ENCODE measurements at places on chromosomes 13 and 19. TPM values are rescaled to one million over a fixed set of nuclear protein-coding genes. Genes with fewer than 3 reads are reported as not detected.

GRCh38 chr19:43809762-43810696 is 7.8 kb upstream of the LYPD5 start:
- no peak overlapping the region for H3K27ac ChIP-seq
- DNase-seq: no peak
- H3K36me3 ChIP-seq: no peaks in the 10 kb centered on the region
- H3K27me3 ChIP-seq: peaks cover 51% of the 10 kb centered on the region
- H3K4me1 ChIP-seq: peaks cover 23% of the 10 kb centered on the region

DNA sequence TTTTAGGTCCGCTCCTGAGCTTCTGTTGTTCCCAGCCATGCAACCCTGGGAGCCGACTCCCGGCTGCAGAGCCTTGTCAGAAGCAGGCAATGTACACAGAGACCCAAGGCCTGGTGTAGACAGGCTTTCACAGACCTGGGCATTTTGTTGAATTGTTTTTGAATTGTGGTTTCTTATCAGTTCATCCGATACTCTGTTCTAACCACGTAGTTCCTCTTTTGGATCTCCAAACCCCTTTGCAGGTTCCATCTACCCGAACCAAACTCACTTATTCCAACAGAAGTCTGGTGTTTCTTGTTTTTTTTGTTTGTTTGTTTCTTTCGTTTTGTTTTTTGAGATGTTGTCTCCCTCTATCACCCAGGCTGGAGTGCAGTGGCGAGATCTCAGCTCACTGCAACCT is 6.3 kb upstream of the NLRP2 start:
- no peak overlapping the region for H3K27ac ChIP-seq
- no peaks in the 10 kb centered on the region for H3K36me3 ChIP-seq
- DNase-seq: no peak
- no peaks in the 10 kb centered on the region for H3K4me1 ChIP-seq
- H3K4me3 ChIP-seq: no peak overlapping the region

Gene CAPN12
- total RNA-seq: not detected

DNA sequence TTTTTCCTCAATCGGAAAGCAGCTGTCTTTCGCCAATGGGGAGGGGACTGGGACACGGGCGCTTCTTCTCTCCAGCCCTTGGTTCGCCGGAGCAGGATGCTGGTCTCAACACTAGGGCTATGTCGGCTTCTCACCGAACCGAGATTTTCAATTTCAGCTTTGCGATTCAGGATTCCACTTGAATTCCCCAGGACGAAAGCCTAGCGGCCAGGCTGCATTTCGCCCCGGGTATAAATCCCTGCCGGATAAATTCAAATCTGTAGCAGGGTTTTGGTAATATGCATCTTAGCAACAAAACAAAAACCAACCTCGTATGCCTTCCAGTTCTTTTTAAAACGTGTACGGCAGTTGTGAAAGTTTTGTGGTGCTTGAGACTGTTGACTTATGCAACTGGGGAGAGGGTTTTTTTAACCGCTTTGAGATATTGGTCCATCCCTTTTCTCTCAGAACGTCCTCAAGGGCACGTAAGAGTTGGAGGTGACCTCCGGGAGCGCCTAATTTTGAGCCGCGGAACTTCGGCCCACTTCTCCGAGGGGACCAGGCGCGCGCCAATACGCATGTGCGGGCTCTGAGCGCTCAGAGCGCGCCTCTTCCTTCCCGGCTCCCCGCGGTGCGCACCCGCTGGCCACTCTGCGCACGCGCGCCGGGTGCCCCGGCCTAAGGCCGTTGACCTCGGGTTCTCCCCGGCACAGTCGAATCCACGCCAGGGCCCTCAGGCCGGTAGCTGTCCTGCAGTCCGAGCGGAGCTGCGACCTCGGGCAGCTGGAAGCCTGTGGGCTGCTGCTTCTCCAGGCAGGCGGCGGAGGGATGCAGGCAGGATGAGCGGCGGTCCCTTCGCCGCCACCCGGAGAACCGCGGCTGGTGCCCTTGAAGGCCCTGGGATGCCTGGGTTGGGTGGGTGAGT is 7.6 kb downstream of the POU4F1 start:
- peaks cover 99% of the 10 kb centered on the region for H3K27me3 ChIP-seq
- H3K4me3 ChIP-seq: peak overlapping the region; percentile 73
- DNase-seq: no peak
- H3K27ac ChIP-seq: no peak overlapping the region
- no peaks in the 10 kb centered on the region for H3K36me3 ChIP-seq

DNA sequence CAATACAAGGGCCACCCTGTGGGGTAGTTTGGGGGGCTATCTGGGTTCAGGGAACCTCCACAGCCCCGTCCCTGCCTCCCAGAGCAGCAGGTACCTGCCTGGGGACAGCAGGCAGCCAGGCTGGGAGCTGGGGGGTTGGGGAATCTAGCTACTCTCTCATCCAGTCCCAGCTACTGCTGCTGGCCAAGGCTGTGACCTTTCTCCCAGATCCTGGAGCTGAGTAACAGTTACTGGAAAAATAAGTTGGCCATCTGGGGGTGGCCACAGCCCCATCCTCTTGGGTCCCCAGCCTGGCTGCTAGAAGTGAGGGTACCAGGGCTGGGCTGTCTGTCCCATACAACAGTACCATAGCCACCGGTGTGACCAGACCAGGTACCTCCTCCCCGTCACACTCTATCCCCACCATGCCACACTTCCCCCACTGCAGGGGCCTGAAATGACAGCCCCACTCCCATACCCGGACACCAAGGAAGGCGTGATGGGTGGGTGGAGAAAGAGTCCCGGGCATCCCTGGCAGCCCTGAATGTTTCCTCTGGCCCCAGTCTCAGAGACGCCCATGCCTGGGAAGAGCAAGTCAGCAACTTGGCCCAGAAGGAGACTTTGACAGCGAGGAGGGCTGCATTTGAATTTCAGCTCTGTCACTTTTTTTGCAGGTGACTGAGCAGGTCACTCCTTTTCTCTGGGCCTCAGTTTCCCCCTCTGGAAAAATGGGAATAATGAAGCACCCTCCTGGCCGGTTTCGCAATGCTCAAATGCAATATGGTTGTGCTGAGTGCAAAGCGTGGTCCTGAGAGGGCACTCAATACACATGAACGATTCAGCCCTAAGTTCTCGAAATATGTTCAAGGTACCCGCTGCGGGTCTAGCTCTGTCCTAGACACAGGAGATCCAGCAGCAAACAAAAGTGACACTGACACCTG is 30.7 kb upstream of the NFIC start:
- no peak overlapping the region for H3K4me3 ChIP-seq
- no peaks in the 10 kb centered on the region for H3K36me3 ChIP-seq
- DNase-seq: no peak
- no peaks in the 10 kb centered on the region for H3K4me1 ChIP-seq
- peaks cover 67% of the 10 kb centered on the region for H3K27me3 ChIP-seq
- no peak overlapping the region for H3K27ac ChIP-seq

DNA sequence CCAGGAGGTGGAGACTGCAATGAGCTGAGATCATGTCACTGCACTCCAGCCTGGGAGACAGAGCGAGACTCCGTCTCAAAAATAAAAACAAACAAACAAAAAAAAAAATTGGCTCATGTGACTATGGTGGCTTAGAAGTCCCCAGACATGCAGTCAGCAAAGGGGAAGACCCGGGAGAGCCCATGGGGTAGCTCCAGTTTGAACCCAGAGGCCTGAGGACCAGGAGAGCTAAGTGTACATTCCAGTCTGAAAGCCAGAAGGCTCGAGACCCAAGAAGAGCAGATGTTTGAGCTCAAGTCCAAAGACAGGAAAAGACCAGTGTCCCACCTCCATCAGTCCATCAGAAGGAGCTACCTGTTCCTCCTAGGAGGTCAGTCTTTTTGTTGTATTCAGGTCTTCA is 175.2 kb downstream of the TSHZ3 start:
- H3K4me1 ChIP-seq: no peaks in the 10 kb centered on the region
- H3K27me3 ChIP-seq: peaks cover 9% of the 10 kb centered on the region
- no peak overlapping the region for H3K4me3 ChIP-seq
- DNase-seq: no peak
- no peaks in the 10 kb centered on the region for H3K36me3 ChIP-seq

DNA sequence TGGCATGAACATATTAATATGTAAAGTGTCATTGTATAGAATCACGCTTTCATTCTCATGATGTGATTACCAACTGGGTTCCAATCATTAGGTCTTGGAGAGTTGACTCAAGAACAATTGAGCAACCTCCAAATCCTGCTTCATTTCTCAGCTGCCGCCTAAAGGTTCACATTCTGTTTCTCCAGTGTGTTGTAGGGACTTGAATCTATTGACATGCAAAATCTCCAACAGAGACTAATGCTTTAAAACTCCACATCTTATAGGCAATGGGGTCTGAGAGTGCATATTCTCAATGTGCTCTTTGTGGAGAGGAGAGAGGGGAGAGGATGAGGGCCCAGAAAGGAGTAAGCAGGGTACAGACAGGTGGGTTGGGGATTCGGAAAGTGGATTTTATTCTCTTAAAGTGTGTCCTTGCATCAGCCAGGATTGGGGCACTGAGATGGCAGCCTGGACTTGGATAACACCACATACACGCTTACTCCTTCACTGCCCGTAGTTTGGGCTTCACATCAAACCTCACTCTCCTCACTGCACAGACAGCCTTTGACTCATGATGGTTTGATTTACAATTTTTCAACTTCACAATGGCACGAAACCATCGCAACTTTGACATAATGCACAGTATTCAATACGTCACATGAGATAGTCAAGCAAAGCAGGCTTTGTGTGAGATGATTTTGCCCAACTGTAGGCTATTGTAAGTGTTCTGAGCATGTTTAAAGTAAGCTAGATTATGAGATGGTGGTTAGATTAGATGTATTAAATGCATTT is 241.3 kb upstream of the IRS2 start:
- no peak for DNase-seq
- H3K27me3 ChIP-seq: no peaks in the 10 kb centered on the region
- H3K4me1 ChIP-seq: peaks cover 4% of the 10 kb centered on the region
- H3K36me3 ChIP-seq: no peaks in the 10 kb centered on the region
- H3K4me3 ChIP-seq: no peak overlapping the region
- H3K27ac ChIP-seq: no peak overlapping the region

Gene CCDC70
- not detected for total RNA-seq

GRCh38 chr19:3274942-3275582 is 50.6 kb downstream of the CELF5 start:
- H3K27me3 ChIP-seq: peaks cover 71% of the 10 kb centered on the region
- no peak overlapping the region for H3K27ac ChIP-seq
- H3K36me3 ChIP-seq: no peaks in the 10 kb centered on the region
- DNase-seq: peak; percentile 57

Gene PALM
- 52.1 TPM for total RNA-seq

Gene CLEC4G
- total RNA-seq: not detected

- H3K27ac ChIP-seq: no peak overlapping the region
- DNase-seq: no peak
- no peaks in the 10 kb centered on the region for H3K27me3 ChIP-seq
- no peak overlapping the region for H3K4me3 ChIP-seq
- H3K36me3 ChIP-seq: peaks cover 25% of the 10 kb centered on the region
Observed at GRCh38 chr13:90545070-90545840, 802.2 kb upstream of the MIR17HG start.

Gene CEACAM21
- 1.1 TPM for total RNA-seq

Gene NLRP5
- total RNA-seq: not detected

DNA sequence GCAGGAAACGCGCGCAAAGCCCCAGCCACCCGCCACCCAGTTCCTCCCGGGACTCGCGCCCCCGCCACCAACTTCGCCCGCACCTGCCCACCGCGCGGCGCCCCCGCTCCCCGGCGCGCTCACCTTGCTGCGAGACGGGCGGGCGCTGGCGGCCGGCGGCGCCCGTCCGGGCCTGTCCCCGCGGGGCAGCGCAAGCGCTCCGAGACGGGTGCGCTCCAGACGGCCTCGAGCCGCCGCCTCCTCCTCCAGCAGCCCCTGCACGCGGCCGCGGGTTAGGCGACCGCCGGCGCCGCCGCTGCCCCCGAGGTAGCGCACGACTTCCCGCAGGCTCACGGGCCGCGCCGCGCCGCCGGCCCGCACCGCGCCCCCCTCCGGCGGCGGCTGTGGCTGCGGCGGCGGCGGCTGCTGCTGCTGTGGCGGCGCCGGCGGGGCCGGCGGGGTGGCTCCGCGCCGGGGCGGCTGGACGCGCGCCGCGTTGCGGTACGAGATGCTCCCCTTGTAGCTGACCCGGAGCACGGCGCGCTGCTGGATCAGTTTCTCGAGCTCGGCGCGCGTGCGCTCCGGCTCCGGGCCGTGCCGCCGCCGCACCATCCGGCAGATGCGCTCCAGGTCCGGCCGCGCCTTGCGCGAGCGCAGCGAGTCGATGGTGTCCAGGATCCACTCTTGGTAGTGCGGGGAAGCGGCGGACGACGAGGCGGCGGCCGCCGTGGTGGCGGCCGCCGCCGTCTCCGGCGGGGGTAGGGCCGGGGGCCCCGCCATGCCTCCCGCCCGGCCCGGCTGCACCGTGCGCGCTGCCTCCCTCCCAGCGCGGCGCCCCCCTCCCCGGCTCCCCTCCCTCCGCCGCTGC is 666 bp downstream of the SAMD1 start:
- peak; percentile 51 for DNase-seq
- peak overlapping the region; percentile 89 for H3K4me3 ChIP-seq
- peaks cover 14% of the 10 kb centered on the region for H3K4me1 ChIP-seq
- peaks cover 20% of the 10 kb centered on the region for H3K36me3 ChIP-seq
- H3K27me3 ChIP-seq: peaks cover 3% of the 10 kb centered on the region
- H3K27ac ChIP-seq: no peak overlapping the region

DNA sequence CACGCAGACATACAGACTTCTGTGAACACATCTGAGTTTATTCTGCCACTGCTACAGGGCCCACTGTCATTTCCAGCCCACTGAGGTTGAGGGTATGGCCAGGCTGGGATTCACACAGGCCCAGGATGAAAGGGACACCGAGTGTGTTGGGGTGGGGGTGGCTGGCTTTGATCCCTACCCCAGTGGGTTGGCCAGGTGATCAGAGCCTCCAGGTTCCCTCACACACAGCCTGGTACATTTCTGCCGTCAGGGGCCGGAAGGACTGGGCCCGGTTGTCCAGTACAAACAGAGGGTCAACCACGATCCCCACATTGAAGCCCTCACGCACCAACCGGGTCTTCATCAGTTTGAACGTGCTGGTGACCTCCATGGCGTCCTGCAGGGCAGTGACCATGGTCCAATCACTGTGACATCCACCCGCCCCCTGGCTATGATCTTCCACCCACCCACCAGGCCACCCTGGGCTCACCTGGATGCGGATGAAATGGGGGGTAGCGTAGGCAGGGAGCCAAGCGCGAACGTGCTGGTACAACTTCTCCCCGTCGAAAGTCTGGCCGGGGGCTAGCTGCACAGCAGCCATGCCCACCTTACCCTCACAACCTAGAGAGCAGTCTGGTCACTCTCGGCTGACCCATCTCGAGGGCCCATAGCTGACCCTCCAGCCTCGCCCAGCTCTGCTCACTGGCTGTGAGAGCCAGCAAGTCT is 13.3 kb downstream of the SLC27A5 start:
- no peak for DNase-seq
- H3K27ac ChIP-seq: no peak overlapping the region
- peak overlapping the region; percentile 95 for H3K4me3 ChIP-seq
- H3K27me3 ChIP-seq: no peaks in the 10 kb centered on the region
- H3K36me3 ChIP-seq: peaks cover 6% of the 10 kb centered on the region
- peaks cover 19% of the 10 kb centered on the region for H3K4me1 ChIP-seq

All from neural crest cell (in vitro differentiated cells).